A549 treated with CORT108297 at 1 μM for 4 hours (cell line): ENCODE measurements at places on chromosomes 2 and 18. TPM values are rescaled to one million over a fixed set of nuclear protein-coding genes. Genes with fewer than 3 reads are reported as not detected.

SCYGR4 gene
- not detected in 5 replicates for total RNA-seq

CNDP1 gene
- total RNA-seq: not detected in 5 replicates

PKDCC gene
- total RNA-seq: 17.1 to 27.3 TPM (median 23.7 TPM) in 5 replicates

SEPTIN10 gene
- 37.6 to 62.6 TPM (median 50.2 TPM) in 5 replicates for total RNA-seq

TMEFF2 gene
- total RNA-seq: 0.13 to 0.81 TPM (median 0.34 TPM) in 5 replicates

KCNF1 gene
- total RNA-seq: 21.8 to 48.2 TPM (median 38.0 TPM) in 5 replicates

ORMDL1 gene
- total RNA-seq: 40.5 to 50.3 TPM (median 47.4 TPM) in 5 replicates

MSGN1 gene
- not detected in 5 replicates for total RNA-seq

IL36RN gene
- 0.05 to 0.25 TPM (median 0.14 TPM) in 4 of 5 replicates, not detected in the other for total RNA-seq

SPATA3 gene
- not detected in 5 replicates for total RNA-seq

ABCG8 gene
- not detected in 5 replicates for total RNA-seq

SP140 gene
- 0.10 to 0.45 TPM (median 0.16 TPM) in 3 of 5 replicates, not detected in the others for total RNA-seq

ADGRF3 gene
- total RNA-seq: 0.07 to 0.25 TPM (median 0.16 TPM) in 5 replicates

STAT4 gene
- 3.2 to 4.2 TPM (median 3.7 TPM) in 5 replicates for total RNA-seq

MEP1B gene
- total RNA-seq: 0.06 to 0.14 TPM (median 0.07 TPM) in 3 of 5 replicates, not detected in the others

GALNT13 gene
- 8.4 to 10.9 TPM (median 9.5 TPM) in 5 replicates for total RNA-seq

REEP1 gene
- total RNA-seq: 0.67 to 0.87 TPM (median 0.74 TPM) in 5 replicates

KLF11 gene
- total RNA-seq: 2.6 to 5.2 TPM (median 4.3 TPM) in 5 replicates

GCG gene
- total RNA-seq: not detected in 5 replicates

TANK gene
- total RNA-seq: 31.6 to 47.6 TPM (median 35.1 TPM) in 5 replicates

FOXD4L1 gene
- total RNA-seq: 0.20 to 0.67 TPM (median 0.34 TPM) in 5 replicates

SYT4 gene
- total RNA-seq: not detected in 5 replicates

TMEM169 gene
- 0.18 to 0.42 TPM (median 0.34 TPM) in 5 replicates for total RNA-seq

TANC1 gene
- 7.4 to 9.9 TPM (median 8.9 TPM) in 5 replicates for total RNA-seq
